Effector memory CD4-positive, alpha-beta T cell (primary cell): ENCODE measurements at places on chromosomes 5 and 9.
A peak's percentile ranks its signal among the peaks of the same experiment; 100 is the strongest.

DNA sequence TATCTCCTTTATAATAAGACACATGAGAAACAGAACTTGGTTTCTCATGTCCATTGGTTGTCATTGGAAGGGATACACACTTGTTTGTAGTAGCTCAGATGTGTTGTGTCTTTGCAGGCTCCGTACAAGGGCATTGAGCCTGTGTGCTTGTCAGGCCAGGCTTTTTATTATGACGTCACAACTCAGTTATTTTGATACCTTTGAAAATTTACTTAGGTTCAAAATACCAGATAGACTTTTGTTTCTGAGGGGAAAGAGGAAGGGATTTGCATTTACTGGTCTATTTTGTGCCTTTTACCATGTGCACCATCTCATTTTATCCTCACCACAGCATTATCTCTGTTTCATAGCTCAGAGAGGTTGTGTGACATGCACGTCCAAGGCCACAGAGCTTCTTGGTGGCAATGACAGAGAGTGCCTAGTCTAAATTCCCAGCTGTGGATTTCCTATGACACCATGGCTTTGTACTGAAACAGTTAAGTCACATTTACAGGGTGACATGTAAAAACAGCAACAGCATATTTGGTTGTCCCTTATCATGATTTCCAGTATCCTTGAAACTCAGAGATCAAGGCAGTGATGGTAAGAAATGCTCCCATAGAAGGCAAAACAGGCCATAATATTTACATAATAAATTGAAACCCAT is 268.7 kb downstream of the AOPEP start:
- no peak for DNase-seq

DNA sequence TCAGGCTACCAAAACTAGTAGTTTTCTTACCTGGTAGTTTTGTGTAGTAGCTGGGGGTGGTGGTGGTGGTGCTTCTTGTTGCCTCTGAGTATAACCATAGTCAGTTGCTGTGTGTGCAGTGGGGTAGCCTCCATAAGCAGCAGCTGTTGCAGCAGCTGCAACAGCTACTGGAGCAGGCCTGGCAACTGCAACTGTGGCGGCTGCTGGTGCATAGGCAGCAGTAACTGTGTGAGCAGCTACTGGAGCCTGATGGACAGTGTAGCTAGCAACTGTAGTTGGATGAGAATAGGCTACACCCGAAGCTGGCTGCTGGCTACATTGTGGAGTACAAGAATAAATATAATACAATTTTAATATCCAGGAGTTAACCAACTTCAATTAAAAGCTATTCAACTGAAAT is 24.7 kb downstream of the ZFR start:
- no peak for DNase-seq

DNA sequence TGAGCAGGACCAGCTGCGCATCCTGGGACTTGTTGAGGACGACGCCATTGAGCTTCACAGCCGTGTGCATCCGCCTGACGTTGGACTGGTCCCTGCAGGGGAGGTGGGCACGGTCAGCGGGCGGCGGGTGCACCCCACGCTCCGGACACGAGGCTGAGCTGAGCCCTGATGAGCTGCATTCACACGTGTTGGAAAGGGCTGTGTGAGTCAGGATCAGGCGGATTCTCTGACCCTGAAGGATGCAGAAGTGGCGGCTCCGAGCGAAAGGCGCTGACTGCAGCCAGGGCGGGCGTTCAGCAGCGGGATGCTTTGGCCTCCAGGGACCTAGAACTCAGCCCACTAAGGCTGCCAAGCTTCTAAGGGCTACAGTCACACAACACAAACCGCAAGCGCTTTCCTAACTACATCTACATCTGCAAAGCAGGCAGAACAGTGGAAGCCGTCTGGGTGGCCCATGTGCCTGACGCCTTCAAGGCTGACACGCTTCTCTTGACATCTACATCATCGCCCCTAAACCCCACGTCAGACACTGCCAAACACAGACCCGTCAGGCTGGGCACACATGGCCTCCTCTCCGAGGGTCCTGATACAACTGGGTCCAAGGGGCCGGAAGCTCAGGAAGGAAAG is 44.9 kb downstream of the NKD2 start:
- DNase-seq, result no peak

DNA sequence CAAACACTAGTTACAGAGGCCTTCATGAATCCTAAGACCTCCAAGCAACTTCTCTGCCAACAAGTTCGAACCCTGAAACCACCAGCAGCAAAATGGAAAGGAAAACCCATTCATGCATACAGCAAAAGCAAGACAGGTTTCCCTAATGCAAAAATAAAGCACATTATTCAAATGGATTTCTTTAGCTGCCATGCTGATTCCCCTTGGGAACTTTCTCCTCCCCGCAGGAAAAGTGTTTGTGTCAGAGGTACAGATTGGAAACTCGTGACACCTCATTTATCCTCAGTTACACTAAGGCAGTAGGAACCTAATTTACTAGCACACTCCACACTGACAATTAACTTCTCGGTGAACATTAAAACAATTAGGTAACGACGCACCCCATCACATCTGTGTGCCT is 63.4 kb downstream of the TLE1 start:
- no peak for DNase-seq

DNA sequence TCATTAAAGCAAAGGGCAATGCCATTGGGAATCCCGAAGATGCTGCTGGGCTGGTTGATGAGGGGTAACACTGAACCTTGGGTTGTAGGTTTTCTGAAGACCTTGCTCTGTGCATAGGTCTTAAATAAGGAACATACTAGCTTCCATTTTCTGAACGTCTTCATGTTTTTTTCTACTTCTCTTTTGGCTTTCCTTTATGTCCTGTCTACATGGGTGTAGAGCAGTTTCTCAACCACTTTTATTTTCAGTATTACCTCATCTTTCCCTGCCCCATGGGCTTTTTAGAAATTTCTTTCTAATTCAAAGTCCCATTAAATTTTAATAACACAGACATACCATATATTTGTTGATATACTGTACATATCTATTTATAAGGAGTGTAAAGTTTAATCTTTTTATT is at the start of gene IFNA14:
Gene IFNA14, minus strand, starts transcription at position 95 of the 400 bp plus-strand sequence. Its CDS starts 70 bp downstream, at position 25.
- DNase-seq, result no peak

DNA sequence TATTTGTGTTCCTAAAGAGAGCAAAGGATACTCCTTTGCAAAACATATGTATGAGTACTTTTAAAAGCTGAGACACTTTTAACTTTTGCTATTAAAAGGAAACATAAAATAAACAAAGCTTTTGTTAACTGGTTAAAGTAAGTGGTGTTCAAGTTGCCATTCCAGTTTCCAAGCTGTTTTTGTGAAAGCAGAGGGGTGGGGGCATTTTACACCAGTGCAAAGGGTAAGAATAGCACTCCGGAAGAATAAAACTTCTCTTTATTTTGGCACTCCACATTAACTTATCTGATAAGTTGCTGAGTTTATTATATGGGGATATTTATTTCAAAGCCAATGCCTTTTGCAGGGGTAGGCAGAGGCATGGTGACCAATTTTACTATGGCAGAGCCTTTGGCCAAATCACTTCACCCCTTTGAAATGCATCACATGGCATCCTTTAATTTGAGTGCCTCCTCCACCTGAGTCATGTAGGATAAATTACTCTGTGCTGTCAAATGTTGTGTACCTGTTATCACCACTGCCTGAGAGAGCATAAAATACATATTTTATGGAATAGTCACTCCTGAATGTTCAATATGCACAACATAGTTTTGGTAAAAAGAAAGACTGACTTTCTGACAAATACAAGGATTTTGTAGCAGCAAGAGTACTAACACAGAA is 62.9 kb downstream of the MLLT3 start:
- DNase-seq, result no peak

GRCh38 chr5:135700731-135701130 is 121.9 kb upstream of the CXCL14 start:
- DNase-seq, result no peak

DNA sequence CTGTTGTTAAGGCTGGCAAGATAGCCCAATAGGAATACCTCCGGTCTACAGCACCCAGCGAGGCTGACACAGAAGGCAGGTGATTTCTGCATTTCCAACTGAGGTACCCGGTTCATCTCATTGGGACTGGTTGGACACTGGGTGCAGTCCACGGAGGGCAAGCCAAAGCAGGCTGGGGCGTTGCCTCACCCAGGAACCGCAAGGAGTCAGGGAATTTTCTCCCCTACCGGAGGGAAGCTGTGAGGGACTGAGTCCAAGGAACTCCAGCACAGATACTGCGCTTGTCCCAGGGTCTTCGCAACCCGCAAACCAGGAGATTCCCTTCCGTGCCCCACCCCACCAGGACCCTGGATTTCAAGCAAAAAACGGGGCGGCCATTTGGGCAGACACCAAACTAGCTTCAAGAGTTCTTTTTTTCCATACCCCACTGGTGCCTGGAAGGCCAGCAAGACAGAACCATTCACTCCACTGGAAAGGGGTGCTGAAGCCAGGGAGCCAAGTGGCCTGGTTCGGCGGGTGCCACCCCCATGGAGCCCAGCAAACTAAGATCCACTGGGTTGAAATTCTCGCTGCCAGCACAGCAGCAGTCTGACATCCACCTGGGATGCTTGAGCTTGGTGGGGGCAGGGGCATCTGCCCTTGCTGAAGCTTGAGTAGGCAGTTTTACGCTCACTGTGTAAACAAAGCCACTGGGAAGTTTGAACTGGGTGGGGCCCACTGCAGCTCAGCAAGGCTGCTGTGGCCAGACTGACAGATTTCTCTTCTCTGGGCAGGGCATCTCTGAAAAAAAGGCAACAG is 647.2 kb downstream of the BNC2 start:
- DNase-seq, result no peak

GRCh38 chr5:6317116-6317798 is 61.1 kb downstream of the MED10 start:
- no peak for DNase-seq

DNA sequence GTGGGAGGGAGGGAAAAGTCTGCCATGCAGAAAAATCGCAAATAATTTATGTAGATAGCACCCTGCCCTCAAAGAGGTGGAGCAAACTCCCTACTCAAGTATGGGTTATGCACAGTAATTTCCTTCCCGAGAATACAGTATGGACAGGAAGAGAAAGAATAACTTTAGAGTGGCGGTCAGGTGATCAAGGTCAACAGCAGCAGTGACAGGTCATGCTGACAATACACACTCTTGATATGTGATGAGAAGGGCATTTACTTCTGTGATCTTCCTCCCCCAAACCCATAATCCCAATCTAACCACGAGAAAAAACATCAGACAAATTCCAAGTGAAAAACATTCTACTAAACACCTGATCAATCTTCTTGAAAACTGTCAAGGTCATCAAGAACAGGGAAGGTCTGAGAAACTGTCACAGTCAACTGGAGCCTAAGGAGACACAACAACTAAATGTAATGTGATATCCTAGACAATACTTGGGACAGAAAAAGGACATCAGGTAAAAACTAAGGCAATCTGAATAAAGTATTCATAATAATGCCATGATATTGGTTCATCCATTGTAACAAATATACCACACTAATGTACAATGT is 11.7 kb downstream of the BICD2 start:
- DNase-seq, result no peak

GRCh38 chr5:74468421-74468820 is 172.1 kb downstream of the ENC1 start:
- DNase-seq, result no peak

- no peak for DNase-seq
Observed at GRCh38 chr9:79447762-79448161, 124.0 kb upstream of the TLE4 start.

GRCh38 chr5:55691265-55692105 is 20.6 kb downstream of the SLC38A9 start:
- DNase-seq, result no peak

GRCh38 chr9:130933114-130934046 is 5.7 kb downstream of the FIBCD1 start:
- no peak for DNase-seq

DNA sequence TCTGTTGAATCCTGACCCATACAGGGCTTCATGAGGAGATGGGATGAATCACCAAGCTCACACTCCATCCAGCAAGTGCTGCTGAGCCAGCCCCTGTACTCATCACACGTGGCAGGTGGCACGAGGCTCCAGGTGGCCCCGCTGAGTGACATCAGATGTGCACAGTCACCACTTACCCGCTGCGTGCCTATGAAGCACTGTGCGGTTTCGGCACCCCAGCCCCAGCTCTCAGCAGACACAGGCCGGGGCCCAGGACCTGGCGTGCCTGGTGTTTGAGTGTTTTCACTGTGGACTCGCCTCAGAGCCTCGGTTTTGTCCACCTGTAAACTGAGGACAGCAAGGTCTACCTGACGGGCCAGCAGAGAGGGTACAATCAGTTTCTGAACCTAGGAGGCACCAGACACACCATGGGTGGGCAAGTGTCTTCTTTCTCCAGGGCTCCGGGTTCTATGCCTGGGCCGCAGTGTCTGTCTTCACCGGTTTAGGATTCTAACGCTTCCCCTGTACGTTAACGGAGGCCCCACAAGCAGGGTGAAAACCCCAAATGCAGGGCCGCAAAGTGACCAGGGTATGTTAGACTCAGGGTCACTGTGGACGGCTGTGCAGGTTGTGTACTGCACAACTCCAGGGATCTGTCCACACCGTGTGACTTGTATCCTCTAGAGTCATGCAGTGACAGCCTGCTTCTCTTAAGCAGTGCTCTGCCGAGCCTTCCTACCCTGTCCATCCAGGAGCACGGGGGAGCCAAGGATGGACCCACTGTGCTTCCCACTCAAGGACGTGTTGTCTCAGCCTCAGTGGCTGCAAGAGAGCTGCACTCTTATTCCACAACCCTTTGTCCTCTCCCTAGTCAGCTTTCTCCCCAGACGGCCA is 44.3 kb upstream of the COL5A1 start:
- no peak for DNase-seq

- no peak for DNase-seq
Observed at GRCh38 chr5:42564689-42565356, 141.6 kb downstream of the GHR start.

- DNase-seq, result no peak
Observed at GRCh38 chr9:15032860-15033259, 122.6 kb upstream of the FREM1 start.

DNA sequence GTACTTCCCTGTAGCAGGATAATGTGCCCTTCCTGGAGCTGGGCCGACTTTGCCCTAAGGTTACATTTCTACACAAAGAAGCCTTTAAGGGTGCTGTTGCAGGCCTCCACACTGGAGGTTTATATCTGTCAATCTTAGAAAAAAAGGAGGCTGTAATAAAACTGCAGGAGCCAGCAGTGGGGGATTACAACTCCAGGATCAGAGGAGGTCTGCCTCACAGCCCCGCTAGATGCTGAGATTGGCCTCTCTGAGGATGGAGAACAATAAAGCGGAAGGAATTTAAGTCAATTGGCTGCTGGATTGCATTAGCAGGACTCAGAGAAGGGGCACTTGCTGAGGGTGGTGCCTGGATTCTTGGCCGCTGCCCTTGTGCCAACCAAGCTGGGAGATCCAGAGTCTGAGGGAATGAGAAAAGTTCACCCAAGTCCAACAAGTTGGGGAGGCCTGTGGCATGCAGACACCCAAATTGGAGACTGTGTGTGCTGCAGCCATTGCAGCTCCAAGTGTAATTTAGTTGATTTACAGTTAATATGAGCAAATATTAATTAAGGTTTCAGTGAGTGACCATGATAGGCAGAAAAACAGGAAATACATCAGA is 99.0 kb upstream of the SSBP2 start:
- DNase-seq, result no peak

GRCh38 chr9:19456996-19457692 is 48.3 kb downstream of the ACER2 start:
- DNase-seq, result peak; percentile 31

GRCh38 chr5:883475-884181 is 9.0 kb downstream of the BRD9 start:
- no peak for DNase-seq

- DNase-seq, result no peak
Observed at GRCh38 chr5:54176066-54176830, 134.1 kb downstream of the ARL15 start.
